ENCODE measurements at places on chromosomes 5 and 9.

DNA sequence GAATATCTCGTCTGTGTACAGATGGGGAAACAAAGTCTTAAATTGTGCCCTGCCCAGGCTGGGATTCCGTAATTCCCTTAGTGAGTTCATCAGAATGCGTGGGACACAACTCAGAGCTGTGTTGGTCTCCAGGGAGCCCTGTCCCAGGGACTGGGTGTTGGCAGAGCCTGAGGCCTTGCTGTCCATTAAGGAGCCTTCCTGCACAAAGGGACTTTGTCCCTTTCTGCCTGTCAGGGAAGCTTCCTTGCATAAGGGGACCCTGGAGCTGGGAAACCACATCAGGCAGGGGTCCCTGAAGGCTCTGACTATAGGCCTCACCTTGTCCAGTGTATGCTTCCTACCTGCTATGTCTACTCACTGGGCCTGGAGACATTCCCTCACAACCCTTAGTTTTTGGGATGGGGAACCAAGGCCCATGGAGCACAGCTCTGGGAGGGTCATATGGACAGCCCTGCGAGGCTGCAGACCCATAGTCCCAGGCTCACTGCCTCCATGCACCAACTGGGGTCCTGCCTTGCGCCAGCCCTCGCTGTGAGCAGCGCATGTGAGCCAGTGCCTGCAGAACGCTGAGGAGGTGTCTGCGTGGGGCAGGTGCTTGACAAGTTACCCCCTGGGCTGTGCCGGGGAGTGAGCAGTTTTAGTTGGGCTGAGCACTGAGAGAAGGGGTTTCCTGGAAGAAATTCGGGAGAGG, 1.6 kb downstream of the CARD19 start:
- DNase-seq, result peak; percentile 47

- peak; percentile 41 for DNase-seq
Measured at GRCh38 chr5:173016598-173017046, 33.1 kb downstream of the ATP6V0E1 start.

DNA sequence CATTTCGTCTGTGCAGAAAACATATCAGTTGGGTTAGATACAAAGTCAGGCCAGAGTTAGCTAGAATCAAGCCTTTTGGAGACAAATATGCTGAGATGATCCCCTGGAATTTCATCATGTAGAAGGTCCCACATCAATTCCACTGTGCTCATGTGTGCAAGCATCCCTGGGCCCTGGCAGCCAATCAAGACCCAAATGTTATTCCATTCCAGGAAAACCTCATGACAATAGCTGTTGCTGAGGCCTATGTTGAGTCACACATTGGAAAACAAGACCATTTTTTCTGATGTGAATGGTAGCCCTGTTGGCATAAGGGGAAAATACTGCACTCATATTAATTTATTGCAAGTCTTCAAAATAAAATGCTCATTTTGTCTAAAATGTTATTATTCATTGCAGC, 11.5 kb downstream of the SPOCK1 start:
- no peak for DNase-seq

DNA sequence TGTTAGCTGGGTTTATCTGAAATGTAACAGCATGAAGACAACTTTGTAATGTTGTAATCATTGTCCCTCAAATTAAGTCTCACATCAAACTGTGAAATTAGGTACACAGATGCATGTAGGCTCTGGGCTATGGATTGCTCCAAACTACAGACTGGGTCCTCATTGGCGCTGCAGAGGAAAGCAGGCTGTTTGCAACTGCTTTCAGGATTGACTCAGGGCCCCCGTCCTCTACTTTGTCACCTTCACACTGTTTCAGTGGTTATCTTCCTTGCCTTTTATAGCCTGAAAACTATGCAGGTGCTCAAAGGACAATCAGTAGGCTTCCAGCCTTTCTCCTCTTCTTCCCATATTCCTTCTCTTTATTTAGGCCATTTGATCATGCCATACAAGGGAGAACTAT, 18.0 kb downstream of the GRAMD2B start:
- DNase-seq, result no peak

- DNase-seq, result no peak
Measured at GRCh38 chr9:118271331-118271730, 567.1 kb downstream of the TLR4 start.

- no peak for DNase-seq
Measured at GRCh38 chr9:97596906-97597305, 36.3 kb downstream of the TSTD2 start.

DNA sequence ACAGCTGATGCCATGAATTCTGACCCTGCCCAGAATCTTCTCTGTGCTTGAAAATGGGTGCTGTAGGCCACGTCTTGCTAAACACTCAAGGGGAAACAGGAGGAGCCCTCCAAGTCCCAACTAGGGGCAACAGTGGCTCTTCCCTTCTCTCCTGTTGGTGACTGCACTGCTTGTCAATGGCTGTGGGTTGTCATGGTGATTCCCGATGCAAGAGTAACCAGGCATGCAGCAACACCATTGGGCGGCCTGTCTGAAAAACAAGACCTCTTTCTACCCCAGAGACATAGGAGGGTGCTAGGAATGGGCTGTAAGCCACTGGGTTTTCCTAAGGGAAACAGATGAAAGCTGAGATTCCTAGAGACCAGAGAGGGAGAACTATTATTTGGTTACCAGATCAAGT, 201.7 kb upstream of the PANK3 start:
- DNase-seq, result no peak

DNA sequence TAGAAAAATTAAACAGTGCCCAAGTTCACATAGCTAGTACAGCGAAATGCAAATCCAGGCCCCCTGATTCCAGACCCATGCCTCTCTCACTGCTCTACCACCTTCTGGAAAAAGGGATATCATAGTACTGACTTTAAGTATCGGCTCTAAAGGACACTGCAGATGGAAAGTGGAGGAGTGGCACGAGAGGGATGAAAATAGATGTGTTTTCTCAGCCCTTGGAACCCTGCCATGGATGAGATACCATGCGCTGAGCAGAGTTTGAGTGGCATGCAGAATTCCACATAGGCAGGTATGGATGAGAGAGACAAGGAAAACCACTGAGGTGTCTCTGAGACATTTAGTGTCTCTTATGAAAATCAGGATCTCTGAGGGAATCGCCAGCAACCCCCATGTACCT, 18.8 kb downstream of the CKMT2 start:
- DNase-seq, result no peak

- no peak for DNase-seq
Measured at GRCh38 chr5:40578501-40579451, 100.9 kb upstream of the PTGER4 start.

DNA sequence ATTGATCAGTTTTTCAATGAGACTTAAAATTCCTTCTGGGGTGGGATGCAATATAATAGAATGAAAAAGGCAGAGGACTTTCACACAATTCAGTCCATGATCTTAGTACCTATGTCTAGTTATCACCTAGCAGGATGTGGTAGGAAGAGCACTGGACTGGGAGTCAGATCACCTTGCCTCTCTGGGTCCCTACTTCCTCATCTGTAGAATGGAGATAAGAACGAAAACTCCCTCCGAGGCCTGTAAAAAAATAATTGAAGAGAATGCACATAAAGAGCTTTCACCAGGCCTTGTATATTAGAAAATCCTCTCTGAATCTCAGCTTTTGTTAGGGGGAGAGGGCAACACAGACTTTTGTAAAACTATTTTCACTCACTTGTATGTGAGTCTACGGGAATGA, 681 bp upstream of the TMEFF1 start:
- no peak for DNase-seq

- no peak for DNase-seq
Measured at GRCh38 chr5:30765706-30766105, 427.8 kb upstream of the CDH6 start.

DNA sequence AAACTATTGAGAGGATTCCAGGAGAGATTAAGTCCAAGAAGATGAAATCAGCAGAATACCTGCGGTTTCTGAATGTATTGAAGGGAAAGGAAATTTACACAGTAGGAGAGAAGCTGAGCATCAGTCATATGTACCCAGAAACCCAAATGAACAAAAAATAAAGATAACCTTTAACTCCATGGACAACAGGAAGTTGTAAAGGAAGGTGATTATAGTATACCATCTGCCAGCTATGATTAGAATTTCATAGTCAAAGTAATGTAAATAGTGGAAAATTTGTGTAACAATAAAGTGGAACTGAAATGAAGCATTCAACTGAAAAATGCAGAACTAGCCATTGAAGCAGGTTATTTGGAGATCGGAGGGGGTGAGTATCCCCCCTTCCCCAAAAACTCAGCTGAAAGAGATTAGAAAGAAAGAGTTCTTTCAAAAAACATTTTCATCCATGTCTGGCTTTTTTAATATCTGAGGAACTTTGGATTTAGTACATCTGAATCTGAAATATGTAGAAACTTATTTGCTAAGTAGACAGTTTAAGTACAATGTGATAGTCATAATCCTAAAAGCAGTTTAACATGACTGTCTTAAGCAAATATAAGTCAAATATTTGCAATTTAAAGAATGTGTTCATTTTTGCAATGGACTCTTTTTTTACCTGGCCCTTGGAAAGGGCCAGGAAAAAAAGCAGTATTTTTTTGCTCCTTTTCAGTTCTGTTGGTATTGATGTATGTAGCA, 58.4 kb downstream of the APC start:
- no peak for DNase-seq

DNA sequence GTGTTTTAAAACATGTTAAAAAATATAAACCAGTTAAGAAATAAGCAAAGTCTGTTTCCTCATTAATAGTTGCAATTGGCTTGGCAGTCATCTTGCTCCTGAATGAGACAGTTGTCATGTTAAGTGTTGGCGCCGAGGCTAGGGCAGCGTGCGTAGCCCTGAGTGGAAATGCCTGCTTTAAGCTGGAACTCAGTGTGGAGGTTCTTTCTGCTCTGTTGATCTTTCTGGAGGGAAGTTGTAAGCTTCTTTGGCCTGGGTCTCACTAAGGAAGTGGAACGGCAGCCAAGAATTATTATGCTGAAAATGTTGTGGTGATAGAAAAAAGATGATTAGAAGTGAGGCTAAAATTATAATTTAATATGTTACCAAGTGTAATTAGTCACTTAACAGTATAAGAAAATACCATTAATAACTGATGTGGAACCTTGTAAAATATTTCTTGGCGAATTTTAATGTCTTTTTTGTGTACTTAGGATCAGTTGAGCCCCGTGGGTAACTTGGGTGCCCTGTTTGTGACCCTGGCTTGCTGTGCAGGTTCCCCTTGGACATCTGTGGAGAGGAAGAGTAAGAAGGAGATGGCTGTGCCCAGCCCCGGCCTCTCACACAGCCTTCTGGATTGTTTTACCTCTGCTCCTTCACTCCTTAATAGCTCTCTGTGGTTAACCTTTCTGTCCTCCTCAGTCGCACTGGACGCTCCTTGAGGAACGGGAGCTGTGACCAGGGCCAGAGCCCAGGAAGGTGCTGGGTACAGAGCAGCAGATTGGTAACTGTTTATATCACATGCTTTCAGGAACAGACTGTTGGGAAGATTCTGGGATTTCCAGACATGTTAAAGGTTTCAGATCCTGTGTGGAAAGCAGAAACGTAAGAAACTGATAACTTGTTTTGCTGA, 31.0 kb downstream of the PCBD2 start:
- no peak for DNase-seq

DNA sequence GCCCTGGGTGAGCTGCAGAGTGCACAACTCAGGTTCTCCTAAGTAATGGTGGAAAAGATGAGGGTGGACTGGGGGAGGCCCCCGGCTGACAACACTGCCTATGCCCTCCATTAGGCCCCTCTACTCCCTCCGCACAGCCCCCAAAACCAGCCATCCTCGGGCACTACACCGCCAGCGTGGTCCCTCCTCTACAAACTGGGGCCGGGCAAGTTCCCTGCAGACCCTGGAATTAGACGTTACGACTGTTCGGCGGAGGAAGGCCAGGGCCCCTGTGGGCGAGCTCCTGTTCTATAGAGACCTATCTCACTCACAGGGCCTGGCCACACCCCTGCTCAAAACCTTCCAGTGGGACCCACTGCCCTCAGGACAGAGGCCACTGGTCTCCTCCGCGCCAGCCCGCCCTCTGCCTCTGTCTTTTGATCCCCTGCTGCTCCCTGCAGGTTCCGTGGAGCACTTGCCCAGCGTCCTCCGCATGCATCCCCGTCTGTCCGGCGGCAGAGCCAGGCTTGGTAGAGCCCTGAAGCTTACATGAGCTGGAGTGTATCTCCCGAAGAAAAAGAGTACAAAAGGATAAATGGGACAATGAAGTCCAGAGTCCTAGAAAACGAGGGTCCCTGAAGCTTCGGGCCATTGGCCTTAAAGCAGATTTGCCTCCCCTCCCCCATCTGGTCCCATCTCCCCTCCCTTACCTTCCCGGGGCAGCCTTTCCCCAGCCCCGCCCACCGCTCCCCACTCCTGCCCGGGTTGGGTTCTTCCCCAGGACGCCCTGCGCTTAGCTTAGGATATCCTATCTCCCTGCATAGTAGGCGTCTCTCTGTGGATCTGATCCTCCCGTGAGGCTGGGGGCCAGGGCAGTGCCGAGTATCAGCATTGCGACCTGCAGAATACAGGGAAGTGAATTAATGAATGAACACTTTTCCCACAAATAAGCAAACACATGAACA, 71.3 kb downstream of the HRH2 start:
- DNase-seq, result peak; percentile 15

GRCh38 chr5:90221951-90222350, 187.6 kb downstream of the CETN3 start:
- DNase-seq, result no peak

GRCh38 chr5:120326651-120327050, 137.4 kb upstream of the PRR16 start:
- no peak for DNase-seq

DNA sequence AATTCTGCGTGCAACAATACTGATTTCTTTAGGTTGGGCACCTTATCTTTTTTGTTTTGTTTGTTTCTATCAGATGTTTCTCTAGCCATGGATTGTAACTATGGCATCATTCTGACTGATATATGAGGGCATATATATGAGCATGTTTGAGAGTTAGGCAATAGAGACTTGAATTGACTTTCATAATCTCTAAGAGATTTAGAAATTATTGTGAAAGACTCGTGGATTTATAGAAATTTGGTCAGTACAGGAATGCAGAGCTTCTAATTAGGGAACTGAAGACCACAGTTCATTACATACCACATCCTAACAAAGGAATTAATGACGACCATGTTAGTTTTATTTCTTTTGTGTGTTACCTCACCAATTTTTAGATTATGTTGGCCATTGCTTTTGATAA, 546.0 kb upstream of the GRAMD2B start:
- DNase-seq, result no peak

Measured in hepatic stellate cell (primary cell).